ENCODE measurements at places on chromosomes 5 and 9.

DNA sequence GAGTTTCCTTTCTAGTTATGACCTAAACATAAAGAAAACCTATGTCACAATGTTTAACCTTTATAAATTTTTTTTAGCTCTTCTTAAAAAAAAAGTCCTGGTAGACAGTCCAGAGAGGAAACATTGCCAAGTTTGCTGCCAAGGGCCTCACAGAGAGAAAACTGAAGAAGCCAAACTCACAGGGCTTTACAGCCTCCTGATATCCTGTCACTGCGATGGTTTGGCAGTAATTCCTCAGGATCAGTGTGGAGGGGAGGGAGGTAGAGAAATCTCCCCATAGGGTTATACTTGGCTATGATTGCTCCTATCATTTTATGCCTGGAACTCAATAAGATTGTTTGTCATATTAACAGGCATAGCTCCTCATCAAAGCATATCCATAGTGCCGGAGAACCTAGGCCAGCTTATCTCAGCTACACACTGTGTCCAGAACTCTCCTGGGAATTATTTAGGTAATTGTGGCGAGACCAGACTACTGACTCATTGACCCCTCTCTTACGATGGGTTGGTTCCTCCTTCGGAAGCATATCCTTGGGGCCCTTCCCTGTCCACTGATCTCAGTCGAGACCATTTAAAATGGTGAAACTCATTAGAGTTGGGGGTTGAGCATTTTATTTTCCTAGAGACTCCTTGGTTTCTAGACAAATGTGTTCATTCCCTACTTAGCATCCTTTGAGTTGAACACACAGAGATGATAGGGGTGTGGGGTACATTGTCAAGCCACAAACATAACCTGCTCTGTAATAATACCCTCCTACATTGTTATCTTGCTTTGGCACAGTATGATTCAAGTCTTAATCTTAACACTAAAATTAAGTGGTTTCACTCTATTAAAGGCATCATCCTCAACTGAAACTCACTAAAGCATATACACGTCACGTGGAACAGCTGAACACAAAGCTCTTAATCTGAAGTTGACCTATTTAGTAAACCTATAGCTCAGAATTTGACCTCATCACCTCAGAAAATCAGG, 53.4 kb upstream of the TMC1 start:
- no peak for DNase-seq

GRCh38 chr5:112647428-112647827, 90.3 kb upstream of the APC start:
- DNase-seq: no peak

GRCh38 chr5:107661650-107662044, 9.1 kb downstream of the EFNA5 start:
- DNase-seq: no peak

GRCh38 chr5:38371596-38371995, 113.2 kb downstream of the EGFLAM start:
- DNase-seq: no peak

DNA sequence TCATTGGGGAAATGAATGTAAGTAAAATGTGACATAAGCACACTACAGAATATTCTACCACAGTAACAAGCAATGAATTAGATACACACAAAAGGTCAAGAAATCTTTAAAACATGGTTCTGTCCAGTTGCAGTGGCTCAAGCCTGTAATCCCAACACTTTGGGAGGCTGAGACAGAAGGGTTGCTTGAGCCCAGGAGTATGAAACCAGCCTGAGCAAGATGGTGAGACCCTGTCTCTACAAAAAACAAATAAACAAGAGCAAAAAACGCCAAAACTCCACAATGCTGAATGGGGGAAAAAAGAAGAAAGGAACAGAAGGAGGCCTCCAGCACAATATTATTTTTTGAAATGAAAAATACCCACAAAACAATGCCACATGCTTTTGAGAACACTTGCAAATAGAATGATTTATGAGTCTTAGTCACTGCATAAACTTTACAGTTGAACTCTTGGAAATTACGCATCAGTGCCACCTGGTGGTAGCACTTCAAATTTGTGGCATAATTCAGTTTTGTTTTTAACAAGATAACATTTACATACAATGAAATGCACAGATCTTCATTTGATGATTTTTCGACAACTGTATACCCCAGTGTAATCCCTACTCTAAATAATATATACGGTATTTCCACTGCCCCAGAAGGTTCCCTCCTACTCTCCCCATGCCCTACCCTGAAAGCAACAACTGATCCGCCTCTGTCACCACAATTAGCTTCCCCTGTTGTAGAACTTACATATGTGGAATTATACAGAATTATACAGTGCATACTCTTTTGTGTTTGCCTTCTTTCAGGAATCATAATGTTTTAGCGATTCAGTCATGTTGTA, 14.4 kb upstream of the SPINK4 start:
- DNase-seq: peak; percentile 62

DNA sequence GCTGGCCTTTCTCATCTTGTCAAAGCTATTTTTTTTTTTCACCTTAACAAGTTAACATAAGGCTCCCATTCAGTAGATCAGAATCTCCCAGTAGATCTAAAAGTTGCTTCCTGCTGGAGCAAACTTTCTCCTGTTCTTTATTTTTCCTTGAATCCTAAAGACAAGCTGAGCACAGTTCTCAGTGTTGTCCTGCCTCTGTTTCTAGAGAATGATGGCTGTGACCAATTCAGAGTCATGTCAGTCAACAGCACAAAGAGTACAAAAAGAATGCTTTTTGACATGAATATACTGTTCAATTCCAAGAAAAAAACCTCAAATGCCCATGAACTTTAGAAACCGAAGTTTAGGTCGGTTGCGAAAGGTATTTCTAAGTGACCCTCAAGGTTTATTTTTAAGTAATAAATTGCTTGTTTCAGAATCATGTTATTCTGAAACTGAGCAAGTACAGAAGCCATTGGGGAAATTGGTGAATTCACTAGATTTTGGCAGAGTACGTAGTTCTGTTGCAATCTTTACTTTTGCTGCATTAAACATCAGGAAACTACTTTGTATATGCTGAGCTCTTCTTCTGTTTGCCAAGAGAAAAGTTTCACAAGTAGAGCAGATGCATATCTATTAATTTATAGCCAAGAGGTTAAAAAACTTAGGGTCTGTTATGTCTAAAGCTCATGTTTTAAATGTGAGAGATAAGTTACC, 161.7 kb upstream of the RPS23 start:
- DNase-seq: no peak

DNA sequence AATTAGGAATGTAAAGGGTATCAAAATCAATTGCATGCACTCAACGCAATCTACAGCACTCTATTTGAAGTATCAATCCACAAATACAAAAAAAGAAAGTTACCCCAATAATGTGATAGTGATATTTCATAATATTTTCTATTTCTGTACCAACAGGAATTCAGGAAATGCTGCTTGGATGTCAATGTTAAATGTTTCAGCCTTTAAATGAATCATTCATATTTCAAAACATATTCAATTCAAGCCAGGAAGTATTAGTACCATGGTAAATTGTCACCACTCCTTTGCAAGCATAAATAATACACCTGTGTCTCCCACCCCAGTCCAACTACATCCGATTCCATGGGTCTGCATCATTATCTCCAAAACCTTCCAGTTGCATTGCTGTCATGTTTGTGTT, 1185.5 kb upstream of the CDH18 start:
- DNase-seq: no peak

GRCh38 chr5:76312783-76313182, 90.3 kb upstream of the IQGAP2 start:
- DNase-seq: no peak

GRCh38 chr5:124212934-124213333, 533.5 kb downstream of the ZNF608 start:
- DNase-seq: no peak

DNA sequence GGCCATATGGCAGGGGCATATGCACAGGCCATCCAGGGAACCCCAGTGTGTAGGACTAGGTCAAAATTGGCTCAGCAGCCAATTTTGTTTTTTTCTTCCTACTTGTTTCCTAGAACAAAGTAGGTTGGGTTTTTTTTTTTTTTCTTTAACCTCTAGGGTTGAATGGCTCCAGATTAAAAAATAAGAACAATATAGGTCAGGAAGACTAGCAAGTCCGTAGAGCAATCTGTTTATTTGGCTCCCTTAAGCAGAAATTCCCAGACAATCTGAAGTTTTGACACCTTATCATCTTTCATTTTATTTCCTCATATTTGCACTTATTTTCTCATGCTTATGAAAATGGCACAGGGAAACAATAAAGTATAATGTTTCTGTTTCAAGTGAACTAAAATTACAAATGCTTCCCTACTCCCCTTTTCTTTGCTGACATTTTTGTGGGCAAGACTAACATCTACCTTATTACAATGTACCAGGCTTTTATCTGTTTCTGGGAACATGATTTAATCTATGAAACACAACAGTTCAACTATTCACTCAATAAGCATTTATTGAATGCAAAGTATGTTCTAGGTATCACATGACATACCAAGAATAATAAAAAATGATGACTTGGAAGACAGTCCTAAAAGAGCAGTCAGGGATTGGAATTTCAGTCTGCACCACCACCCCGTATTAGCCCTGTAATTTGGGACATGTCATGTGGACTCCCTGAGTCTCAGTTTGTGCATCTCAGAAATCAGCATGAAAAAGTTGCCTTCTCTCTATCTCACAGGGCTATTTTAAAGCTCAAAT, 30.5 kb downstream of the TLR4 start:
- DNase-seq: no peak

- DNase-seq: no peak
Measured at GRCh38 chr5:160082614-160083500, 36.4 kb downstream of the PWWP2A start.

DNA sequence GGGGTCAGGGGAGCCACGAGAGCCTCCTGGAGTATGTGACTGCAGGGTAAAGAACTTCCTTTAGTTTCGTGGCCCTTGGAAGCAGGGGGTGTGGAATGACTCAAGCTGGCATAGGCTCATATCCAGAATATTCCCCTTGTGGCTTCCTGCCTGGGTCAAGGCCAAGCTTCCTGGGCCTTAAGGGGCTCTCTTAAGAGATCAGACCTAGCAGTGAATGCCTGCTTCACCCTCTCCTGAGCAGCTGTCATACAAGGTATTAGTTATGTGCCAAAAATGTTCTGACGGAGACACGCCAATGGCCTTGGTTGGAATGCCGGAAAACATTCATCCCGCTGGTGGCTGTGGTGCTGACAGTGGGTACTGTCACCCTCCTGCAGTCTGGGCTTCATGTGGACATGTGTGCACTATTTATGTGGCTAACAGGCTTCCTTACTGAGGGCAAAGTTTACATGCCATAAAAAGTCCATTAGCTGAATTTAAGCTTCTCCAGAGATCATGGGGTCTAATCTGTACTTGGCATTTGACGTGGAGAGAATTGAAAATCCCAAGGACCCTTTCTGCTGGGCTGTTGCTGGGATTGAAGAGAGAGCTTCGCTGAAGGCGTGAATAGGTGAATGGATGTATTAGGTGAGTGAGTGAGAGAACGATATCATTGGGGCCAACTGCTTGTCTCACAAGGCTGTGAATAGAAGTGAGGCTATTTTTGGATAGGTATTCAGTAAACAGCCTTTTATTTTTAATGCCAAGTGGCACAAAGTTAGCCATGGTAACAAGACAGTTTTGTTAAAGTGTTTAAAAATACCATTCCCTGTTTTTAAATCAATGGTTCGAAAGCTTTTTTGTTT, 156.8 kb downstream of the MACROH2A1 start:
- no peak for DNase-seq

DNA sequence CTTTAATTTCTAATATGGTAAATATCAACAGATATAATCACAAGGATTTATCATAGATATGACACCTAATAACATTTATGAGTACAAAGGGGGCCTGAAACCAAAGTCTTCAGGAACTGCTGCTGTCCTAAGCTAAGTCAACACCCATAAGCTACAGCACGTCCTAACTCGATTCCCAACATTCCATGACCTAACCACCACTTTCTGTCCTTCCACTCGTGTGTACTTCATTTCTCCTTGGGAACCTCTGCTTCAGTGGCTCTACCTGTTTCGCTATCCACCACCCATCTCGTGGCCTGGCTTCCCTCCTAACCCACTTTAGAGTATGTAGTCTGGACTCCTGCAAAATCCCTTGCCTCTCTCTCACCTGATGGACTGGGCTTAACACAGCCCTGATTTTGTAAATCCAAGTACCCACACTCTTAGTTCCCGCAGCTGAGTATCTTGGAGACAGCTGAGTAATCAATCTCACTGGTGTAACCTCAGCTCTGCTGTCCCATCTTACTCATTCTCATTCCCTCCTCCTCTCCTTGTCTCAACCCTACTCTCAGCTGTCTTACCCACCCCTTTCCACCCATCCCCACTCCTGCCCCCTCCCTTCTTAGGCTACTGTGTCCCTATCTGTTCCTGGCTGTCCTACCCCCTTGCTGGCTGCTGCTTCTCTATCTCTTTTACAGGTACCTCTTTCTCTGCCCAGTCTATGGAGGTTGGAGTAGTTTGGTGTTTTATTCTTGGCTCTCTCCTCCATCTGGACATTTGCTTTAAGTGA, 101.8 kb downstream of the MAST4 start:
- no peak for DNase-seq

DNA sequence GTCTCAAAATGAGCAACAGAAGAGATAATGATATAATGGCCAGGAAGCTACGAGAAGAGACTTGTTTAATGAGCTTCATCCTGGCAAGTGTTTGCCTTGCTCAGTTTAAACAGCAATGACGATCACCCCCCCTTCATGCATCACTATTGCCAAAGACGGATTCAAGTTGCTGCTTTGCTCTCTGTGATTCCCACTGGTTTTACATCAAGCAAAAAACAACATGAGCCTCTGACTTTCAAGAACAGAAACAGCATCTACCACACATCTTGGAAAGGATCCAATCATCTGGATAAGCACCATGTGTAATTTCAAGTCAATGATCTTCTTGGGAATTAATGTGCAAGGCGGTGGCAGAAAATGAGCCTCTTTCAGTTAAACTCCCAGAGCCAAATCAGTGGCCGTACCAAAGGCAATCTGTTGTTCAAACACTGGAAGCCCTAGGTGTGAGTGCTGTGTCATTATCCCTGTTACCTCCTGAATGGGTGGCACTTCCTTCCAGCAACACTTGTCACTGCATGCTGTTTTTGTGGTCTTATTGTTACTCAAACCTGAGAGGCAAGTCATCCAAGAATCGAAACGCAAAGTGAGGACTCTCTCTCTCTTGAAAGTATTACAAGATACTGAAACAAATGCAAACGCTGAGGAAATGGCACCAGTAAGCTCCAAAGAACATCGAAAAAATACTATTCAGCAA, 72.8 kb downstream of the MED27 start:
- no peak for DNase-seq

- no peak for DNase-seq
Measured at GRCh38 chr9:102428305-102428704, 566.8 kb upstream of the CYLC2 start.

DNA sequence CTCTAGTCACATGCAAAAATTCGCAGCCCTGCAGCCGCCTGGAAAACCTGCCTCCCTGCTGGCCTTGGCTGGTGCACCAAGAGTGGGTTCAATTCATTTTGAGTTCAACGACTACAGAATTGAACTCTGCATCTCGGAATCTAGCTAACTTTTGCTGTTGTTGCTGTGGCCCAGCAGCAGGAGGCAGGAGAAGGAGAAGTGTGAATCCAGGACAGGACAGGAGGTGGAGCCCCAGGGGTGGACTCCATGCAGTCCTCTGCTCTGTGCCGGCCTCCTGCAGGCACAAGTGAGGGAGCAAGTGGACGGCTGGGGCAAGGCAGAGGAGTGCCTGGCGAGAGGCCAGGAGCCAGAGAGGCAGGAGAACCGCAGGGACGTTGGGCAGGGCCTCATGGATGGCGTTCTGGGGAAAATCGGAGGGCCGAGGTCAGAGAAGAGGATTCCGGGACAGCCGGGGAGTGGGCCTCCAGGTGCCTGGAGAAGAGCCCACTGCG, 214.2 kb downstream of the FANCC start:
- no peak for DNase-seq

- DNase-seq: no peak
Measured at GRCh38 chr9:61673664-61674381, 484.0 kb downstream of the SPATA31A7 start.

GRCh38 chr9:372128-372527, 157.5 kb downstream of the DOCK8 start:
- DNase-seq: no peak
